ENCODE measurements at places on chromosomes 2 and 18. TPM values are rescaled to one million over a fixed set of nuclear protein-coding genes. Genes with fewer than 3 reads are reported as not detected.
A peak's percentile ranks its signal among the peaks of the same experiment; 100 is the strongest.

TEX44 gene
- not detected for polyA plus RNA-seq

GRCh38 chr18:59921384-59921891 is 21.6 kb downstream of the PMAIP1 start:
- no peak for DNase-seq

MDH1 gene
- polyA plus RNA-seq = 417 TPM

- no peak for DNase-seq
These were observed 830 bp downstream of the CYB5A start for GRCh38 chr18:74290794-74291471.

- peak; percentile 59 for DNase-seq
These were observed 383.3 kb downstream of the MTX2 start for GRCh38 chr2:176652300-176653182.

DNAJC5G gene
- polyA plus RNA-seq = not detected

DNA sequence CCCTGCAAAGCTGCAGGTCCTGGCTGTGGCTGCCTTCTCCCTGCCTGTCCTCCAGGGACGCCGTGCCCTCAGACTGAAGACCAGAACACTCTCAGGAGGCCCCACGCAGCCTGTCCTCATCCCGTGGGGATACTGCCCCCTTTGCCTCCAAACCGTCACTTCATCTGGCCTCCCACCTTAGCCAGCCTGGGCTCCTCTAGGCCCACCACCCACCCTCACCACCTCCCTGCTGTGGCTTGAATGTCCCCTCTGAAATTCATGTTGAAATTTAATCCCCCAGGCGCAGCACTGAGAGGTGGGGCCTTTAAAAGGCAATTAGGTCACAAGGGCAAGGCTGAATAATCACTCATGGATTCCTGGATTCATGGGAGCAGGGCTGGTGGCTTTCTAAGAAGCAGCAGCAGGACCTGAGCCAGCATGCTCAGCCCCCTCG is 198.2 kb downstream of the SEPTIN10 start:
- no peak for DNase-seq

- peak; percentile 31 for DNase-seq
These were observed 1.6 kb downstream of the MAP4K4 start for GRCh38 chr2:101698844-101699754.
